ENCODE measurements at places on chromosomes 3 and 15.

DNA sequence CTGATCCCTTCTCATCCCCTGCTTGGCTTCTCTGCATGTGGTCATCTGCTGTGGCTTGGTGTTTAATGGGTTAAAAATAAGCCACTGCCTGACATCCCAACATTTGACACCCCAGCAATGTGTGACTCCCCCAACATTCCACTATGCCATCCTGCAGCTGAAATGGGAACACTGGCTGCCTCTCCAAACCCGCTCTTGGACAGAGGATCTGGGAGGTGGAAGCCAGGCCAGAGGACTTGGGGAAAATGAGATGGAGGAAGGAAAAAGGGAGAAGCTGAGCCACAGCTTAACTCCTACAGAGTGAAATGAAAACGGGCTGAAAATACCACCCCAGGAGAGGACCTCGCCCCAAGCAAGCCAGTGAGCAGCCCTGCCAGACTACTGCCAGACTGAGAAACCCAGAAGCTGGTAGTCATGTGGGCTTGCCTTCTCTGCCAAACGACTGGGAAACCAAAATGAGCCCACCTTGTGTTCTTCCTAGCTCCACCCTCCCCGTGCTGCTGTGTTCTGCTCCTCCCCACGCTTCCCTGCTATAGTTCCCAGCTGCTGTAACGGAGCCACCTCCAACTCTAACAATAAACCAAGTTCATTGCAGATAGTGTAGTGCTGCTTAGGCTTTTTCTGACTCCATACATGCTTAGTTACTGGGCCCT lies 13.7 kb downstream of the MAP1A start:
- DNase-seq, result no peak

DNA sequence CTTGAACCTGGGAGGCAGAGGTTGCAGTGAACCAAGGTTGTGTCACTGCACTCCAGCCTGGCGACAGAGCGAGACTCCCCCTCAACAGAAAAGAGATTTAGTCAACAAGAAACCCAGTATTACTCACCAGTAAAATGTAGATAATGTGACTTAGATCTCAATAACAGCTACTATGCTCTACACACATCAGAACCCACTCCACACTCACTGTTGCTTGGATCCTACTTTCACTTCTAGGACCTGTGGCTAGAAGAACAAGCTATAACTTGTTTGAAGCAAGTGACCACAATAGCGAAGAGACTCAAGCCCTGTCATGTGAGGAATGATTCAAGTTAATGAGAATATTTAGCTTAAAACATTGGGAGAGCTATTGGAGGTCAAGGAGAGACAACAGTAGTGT lies 100.7 kb downstream of the ANXA2 start:
- DNase-seq, result no peak

GRCh38 chr15:63778800-63779199 lies 54.9 kb downstream of the HERC1 start:
- no peak for DNase-seq

DNA sequence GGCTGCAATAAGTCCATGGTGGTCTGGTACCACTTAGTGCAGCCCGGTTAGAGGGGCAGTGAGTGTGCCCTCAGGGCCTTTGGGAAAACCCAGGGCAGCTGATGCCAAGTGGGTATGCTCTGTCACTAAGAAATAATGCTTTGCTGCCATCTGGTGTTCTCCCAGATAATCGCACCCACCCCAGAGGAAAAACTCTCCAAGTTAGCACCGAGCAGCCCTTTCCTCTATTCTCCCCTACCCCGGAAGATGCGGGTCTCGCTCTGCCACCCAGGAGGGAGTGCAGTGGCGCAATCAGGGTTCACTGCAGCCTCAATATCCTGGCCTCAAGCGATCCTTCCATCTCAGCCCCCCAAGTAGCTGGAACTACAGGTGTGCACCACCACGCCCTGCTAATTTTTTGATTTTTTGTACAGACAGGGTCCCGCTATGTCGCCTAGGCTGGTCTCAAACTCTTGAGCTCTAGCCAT lies 21.3 kb upstream of the DAPK2 start:
- DNase-seq, result peak; percentile 81

DNA sequence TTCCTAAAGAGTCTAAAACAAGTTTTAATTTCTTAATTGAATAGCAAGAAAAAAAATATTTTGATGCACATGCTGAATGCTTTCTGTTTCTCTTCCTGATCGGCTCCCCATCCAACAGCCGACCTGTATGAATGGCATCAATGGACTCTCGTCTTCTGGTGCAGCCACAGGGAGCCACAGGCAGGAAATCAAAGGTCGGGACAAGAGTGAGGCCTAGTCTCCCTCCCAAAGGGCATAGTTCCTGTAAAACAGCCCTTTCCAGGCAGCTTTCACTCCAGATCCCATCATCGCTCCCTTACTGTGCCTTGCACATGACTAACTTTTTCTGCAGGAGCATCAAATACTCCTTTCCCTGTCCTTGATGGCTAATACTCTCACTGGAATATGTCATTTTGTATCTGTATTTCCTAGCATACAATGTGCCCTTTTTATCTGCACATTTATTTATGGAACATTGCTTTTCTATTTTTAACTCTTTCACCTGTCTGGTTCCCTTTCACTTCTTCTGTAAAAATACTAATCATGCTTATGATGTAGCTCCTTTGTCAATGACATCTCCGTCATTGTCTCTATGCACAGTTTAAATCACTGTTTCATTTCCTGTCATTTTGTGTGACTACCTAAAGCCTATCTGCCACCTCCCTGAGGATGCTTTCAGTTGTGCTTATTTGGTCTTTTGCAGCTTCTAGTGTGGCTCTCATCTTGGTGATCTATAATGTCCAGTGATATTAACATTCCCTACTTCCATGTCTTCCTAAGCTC lies 326.2 kb downstream of the CTNNB1 start:
- DNase-seq, result no peak

GRCh38 chr15:75669879-75670212 lies 22.1 kb downstream of the SNX33 start:
- no peak for DNase-seq

GRCh38 chr3:187739094-187739560 lies 6.1 kb downstream of the BCL6 start:
- DNase-seq, result no peak

Data from activated CD4-positive, alpha-beta T cell treated with anti-CD3 and anti-CD28 coated beads, Interleukin-2, Interleukin-6, amounts not matched to agents 100 ng/mL and 50 ng/mL, durations not matched to agents 16 hours and 8 hours (primary cell).